ENCODE measurements at places on chromosomes 16 and 17. TPM values are rescaled to one million over a fixed set of nuclear protein-coding genes. Genes with fewer than 3 reads are reported as not detected.

DNA sequence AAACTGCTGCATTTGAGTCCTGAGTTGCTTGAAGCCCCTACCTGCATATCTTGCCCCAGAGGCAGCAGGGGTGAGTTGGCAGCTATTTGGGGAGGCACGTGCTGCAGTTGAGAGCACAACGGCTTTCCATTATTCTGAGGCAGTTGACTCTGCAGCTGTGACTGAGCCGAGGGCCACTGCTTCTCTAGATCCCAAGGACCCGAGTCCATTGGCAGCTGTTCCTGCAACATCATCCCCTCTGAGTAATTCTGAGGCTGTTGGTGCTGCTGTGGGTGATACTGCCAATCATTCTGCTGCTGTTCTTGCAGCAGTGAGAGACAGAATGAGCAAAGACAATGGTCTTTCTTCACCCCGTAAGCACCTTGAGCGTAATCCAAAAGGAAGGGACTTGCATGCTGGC, 12.7 kb downstream of the TERF2IP start:
- no peak for DNase-seq

Gene TP53TG3B
- polyA plus RNA-seq = not detected

Gene KRT9
- polyA plus RNA-seq = not detected

- DNase-seq = no peak
Measured at GRCh38 chr17:74079537-74080300, 123.8 kb upstream of the RPL38 start.

DNA sequence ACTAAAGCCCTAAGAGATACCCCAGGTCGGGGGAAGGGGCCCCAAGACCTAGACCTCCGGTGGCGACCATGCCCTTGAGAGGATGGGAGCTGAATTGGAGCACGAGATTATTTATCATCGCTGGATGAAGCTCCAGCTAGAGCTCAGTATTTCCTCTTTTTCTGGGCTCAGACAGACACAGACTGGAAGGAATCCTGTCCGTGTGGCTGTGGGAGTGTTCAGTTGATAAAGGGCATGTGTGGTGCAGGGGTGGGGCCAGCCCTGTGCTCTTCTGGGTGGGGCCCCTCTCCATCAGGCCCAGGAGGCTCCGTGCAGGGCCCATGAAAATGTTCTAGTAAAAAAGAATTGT, 6.3 kb upstream of the CBX4 start:
- DNase-seq = no peak

GRCh38 chr16:59391617-59392364, 657.7 kb upstream of the GOT2 start:
- no peak for DNase-seq

Gene CDH11
- not detected for polyA plus RNA-seq

- no peak for DNase-seq
Measured at GRCh38 chr17:5297245-5297644, 15.2 kb downstream of the RABEP1 start.

- DNase-seq = no peak
Measured at GRCh38 chr17:78428025-78428575, 49.7 kb downstream of the PGS1 start.

- DNase-seq = peak; percentile 86
Measured at GRCh38 chr17:47821424-47822391, at the start of gene OSBPL7. OSBPL7 (minus strand) TSS chr17:47821794; CDS start chr17:47820278, 1,516 bp downstream.

DNA sequence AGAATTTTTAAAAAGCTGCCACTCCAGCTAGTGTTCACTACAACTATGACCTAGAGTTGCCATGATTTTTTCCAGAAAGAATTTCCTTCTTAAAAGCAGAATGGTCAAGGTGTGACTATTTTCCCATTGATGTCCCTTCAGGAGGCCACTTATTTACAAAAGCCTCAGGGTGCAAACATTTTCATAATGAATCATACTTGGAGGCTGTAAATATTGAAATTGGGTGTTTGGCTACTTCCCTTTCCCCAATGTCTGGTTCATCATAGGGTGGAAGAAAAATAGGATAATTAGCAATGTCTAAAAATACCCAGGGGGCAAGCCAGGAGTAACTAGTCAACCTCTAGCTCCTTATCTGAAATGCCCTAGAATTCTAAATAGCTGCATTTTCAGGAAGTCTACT, 18.8 kb downstream of the AXIN2 start:
- no peak for DNase-seq

Gene NME2
- 272 TPM for polyA plus RNA-seq

DNA sequence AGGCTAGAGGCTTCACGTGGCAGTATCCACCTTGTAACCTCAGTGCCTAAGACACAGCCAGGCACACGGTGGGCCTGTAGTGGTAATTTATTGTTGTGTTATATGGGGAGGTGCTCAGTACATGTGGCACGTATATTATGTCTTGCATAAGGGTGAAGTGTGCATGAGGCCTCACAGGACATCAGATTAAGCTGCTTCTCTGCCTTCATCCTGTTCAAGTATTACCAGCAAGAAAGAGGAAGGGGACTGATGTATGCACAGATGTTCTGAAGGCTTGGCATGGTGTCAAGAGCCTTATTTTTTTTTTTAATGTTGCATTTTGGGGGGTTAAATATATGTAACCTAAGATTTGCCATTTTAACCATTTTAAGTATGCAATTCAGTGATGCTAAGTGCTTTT, 71.6 kb downstream of the ABCC1 start:
- DNase-seq = no peak

DNA sequence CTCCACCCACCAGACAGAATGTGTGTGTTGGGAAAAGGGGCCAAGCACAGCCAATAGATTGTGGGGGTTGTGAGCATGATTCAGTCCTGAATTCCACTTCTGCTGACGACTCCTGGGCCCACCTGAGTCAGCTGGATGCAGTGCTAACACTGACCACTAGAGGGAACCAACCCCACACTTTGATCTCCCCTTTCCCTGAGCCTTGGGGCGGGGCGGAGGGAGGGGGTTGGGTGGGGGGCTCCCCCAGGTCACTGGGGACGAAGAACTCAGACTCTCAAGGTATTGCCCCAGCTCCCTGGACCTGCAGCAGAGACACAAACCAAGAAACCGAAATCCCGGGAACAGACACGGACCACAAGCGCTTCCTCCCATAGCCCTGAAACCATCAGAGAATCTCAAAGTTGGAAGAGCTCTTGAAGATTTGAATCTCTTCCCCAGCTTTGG, 621 bp upstream of the CSHL1 start:
- DNase-seq = peak; percentile 61

DNA sequence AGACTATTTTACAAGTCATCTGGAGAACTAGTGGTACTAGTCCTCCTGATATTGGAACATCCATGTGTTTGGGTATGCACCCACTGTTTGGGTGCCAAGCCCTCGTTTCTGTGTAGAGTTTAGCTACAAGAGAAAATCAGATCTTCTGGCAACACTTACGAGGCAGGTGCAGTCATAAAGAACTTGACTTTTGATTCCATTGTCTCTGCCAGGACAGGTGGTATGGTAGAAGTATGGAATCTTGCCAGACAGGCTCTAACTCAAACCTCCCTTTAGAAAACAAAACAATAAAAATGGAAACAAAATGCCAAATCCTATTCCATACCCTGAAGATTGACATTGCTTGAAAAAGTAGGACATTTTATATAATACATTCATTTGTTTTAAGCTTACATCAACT, 16.0 kb downstream of the RNF43 start:
- DNase-seq = no peak

Gene HOXB9
- polyA plus RNA-seq = not detected

- no peak for DNase-seq
Measured at GRCh38 chr17:39563476-39563875, 44.2 kb downstream of the NEUROD2 start.

DNA sequence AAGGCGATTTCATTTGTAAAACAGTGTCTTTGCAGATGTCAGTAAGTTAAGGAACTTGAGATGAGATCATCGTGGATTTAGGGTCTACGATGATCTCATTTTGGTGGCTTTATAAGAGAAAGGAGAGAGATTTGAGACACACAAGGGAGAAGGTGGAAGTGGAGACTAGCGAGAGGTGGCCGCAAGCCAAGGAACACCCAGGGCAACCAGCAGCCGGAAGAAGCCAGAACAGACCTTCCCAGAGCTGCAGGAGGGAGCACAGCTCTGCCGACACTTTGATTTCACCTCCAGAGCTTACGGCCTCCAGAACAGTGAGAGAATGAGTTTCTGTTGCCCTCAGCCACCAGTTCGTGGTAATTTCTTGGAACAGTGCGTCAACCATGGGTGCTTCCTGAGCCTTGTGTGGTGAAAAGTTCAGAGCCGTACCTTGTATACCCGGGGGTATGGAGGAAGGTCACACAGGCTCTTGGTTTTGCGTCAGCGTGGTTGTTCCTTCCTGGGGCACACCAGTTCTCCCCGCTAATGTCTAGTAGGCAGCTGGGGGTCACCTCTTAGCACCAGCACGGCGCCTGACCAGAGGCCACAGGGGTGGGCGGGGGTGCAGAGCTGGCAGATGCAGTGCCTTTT, 12.9 kb upstream of the SEC14L1 start:
- DNase-seq = peak; percentile 91

Gene DBNDD1
- polyA plus RNA-seq = not detected

DNA sequence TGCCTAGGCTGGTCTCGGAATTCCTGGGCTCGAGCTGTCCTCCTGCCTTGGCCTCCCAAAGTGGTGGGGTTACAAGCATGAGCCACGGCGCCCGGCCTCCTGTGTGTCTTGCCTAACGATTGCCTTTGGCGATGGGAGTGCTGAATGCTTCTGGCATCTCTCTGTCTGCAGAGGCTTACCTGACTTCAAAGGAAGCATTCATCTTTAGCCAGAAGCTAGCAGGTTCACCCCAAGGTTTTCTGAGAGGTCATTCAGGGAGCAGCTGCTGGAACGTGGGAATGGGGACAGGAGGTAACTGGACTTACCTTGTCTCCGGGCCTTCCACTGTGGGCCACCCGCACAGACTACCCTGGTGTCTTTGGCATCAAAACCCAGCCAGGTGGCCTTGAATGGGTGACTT, 54.7 kb downstream of the PLCG2 start:
- no peak for DNase-seq

GRCh38 chr17:78039581-78039980, 81.1 kb downstream of the TNRC6C start:
- no peak for DNase-seq

Gene GAST
- not detected for polyA plus RNA-seq

- no peak for DNase-seq
Measured at GRCh38 chr17:38958756-38959155, 8.4 kb downstream of the FBXO47 start.

Gene PLD6
- 0.41 TPM for polyA plus RNA-seq

DNA sequence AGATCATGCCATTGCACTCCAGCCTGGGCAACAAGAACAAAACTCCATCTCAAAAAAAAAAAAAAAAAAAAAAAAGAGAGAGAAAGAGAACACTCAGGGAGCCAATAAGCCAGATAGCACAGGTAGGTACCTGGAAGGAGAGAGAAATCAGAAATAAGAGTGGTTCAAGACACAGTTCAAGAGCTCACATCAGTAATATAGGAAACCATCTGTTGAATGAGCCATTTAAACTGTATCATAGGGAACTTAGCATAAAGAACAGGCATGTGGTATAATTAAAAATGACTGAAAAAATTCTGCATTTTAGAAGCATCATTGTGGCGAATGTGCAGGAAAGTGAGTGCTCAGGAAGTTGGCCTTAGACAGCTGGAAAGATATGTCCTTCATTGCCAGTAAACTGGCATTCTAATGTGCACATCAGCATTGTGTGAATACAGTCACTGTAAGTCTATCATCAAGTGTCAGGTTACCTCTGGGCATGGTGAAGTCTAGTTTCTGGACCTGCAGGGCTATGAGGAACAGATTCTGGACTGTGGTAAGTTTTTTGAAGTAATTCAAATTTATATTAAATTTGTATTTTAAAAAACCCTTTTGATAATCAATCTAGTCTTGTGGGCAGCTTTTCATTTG, 20.4 kb downstream of the KRT12 start:
- no peak for DNase-seq

GRCh38 chr16:28923652-28924398, 1.2 kb downstream of the RABEP2 start:
- no peak for DNase-seq

GRCh38 chr16:4410335-4411075, 5.9 kb downstream of the CORO7 start:
- no peak for DNase-seq

DNA sequence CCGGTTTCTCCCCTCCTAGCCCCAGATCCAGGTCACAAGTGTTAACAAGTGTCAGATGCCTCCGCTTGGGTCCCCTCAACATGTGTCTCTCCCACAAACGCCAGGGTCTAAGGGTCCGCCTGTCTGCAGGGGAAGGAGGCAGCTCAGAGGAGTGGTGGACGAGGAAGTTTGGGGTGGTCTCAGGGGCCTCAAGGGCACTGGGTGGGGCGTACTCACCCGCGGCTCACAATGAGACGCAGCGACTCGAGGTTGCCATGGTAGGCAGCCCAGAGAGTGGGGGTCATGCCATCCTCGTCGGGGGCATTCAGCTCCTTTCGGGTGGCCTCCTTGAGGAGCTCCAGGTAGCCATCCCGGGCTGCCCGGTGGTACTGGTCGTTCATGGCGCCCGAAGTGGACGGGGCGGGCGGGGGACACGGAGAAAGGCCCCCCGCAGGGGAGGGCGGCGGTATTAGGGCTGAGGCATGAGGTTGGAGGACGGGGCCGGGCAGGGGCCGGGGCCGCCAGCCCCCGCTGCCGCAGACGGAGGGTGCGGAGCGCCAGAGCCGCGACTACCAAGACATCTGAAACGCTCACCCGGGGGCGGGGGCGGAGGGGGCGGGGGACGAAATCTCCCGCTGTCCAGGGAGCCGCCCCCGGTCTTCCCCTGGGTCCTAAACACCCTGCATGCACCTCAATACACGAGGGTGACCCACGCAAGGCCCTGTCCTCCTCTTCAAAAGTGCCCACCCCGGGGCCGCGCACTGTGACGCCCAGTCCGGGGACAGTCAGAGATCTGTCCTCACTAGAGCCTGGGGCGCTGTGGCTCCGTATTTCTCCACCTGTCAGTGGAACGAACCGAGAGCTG, at the start of gene USH1G:
USH1G (minus strand) TSS at position 562 of the 844 bp plus-strand sequence; CDS start at position 380, 182 bp downstream.
- DNase-seq = no peak

DNA sequence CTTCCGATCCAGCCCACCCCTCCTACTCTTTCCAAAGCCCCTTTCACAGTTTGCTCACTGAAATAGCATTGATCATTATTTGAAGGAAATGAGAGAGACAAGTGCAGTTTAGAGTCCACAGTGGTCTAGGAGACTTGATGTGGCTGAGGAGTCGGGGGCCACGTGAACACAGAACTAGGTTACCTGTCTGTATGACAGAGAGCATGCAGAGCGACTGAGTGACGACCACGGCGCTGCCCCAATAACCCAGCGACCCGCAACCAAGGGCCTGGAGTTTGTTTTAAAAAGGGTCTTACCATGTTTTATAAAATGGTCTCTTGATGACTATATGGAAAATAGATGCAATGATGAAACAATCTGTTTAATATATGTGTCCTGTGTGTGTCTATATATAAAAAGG, 39.5 kb downstream of the NDEL1 start:
- DNase-seq = no peak

Data from immature natural killer cell (primary cell).